ENCODE measurements at places on chromosomes 6 and 20. TPM values are rescaled to one million over a fixed set of nuclear protein-coding genes. Genes with fewer than 3 reads are reported as not detected.

DNA sequence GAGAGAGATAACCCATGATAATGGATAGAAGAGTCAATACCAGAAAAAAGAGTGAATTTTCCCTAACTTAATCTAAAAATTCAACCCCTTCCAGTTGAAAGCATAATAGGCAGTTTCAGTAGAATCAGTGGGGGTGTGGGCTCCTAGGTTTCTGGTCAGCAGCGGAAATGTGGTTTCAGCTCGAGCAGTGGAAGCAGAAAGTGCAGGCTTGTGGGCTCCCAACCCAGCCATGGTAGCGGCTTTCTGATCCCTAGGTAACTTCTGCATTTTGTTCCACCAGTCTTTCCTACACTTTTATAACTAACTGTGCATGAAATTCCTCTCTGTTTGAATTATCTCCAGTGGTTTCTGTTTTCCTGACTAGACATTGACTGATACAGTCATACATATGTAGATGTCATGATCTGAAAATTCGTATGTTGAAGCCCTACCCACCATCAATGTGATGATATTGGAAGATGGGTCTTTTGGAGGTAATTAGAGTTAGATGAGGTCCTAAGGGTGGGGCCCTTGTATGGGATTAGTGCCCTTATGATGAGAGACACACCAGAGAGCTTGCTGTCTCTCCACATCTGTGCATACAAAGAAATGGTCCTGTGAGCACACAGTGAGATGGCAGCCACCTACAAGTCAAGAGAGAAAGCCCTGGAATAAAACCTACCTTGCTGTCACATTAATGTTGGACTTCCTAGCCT lies 6.5 kb upstream of the DDO start:
- DNase-seq: no peak

- DNase-seq: no peak
These were observed 459.1 kb upstream of the CDH4 start for GRCh38 chr20:60792941-60793340.

Gene NNAT
- total RNA-seq: not detected

- DNase-seq: no peak
These were observed 107.4 kb upstream of the RIPOR2 start for GRCh38 chr6:25042984-25043725.

Gene KHDC1L
- not detected for total RNA-seq

GRCh38 chr6:150622941-150623874 lies 23.5 kb downstream of the PLEKHG1 start:
- DNase-seq: no peak

DNA sequence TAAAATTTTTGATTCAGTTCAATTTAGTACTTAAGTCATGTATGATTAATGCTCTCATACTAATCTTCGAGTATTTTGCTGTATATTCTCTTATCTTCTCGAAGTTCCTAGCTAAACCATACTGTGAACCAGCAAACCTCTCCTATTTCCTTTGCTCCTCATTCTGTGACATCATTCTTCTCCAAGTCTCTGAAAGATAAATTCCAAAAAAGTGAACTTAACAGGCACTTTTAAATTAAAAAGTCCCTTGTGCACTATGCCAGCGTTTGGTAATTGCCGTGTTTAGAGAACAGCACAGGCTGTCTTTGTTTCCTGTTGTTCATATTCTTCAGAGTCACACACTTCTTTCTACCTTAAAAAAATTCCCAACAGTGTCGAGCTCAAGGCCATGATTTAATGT lies 188.4 kb upstream of the PHACTR1 start:
- no peak for DNase-seq

DNA sequence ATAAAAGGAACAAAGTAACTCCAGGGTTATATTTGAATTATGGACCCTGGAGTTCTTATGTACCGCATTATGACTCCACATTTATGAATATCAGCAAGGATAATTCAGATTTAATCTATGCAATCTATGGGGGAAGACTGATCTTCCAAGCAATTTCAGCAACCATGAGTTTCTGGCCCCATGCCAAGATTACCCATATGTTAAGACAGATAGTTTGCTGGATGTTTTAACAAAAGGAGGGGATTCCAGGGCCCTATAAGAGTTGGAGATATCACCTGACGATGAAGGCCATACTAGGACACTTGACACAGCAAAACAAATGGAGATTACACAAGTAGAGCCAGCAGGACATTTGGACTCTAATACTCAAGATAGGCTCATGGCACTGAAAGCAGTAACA lies 45.9 kb upstream of the PLN start:
- no peak for DNase-seq

GRCh38 chr20:6086868-6087267 lies 33.0 kb upstream of the LRRN4 start:
- DNase-seq: no peak

DNA sequence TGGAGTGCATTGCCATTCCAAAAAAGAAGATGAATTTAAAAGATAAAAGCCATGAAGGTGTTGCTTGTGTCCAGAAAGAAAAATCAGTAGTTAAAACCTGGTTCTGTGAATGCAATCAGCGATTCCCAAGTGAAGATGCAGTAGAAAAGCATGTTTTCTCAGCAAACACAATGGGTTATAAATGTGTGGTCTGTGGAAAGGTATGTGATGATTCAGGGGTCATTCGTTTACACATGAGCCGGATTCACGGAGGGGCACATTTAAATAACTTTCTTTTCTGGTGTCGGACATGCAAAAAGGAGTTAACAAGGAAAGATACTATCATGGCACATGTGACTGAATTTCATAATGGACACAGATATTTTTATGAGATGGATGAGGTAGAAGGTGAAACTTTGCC lies 24.7 kb upstream of the BAG2 start:
- no peak for DNase-seq

DNA sequence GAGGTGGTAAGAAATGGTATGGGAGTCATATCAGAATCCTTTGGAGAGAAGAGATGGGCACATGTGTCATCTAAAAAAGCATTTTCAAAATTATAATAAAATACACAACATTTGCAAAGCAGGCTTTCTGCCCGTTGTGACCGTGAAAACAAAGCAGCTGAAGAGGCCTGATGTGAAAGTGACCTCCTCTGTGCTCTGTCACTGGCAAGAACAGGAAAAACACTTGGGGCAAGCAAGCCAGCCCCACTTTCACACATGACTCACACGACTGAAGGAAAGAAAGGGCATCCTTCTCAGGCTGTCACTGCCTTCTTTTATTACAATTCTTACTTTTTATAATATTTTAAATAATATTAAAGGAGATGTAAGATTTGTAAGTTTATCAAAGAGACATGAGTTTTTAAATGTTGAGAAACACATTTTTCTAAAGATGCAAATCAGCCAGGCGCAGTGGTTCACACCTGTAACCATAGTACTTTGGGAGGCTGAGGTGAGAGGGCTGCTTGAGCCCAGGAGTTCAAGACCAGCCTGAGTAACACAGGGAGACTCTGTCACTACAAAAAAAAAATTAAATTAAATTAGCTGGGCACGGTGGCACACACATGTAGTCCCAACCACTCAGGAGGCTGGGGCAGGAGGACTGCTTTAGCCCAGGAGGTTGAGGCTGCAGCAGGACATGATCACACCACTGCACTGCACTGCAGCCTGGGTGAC lies 143.7 kb downstream of the BTBD9 start:
- no peak for DNase-seq

DNA sequence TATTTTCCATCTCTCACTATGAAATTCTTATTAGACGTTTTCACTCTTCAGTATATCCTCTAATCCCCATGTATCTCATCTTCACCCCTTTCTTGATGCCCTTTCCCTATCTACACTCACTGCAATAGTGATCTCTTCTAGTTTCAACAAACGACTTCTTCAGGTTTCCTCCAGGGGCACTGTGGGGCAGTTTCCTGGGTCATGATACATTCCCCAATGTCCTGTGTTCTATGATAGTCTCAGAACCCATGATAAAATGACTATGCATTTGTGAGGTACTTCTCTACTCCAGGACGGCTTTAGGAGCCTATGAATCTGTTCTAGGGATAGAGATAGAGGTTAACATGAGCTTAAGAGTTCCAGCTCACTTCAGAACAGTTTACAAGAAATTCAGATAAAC lies 183.3 kb downstream of the FOXC1 start:
- no peak for DNase-seq

DNA sequence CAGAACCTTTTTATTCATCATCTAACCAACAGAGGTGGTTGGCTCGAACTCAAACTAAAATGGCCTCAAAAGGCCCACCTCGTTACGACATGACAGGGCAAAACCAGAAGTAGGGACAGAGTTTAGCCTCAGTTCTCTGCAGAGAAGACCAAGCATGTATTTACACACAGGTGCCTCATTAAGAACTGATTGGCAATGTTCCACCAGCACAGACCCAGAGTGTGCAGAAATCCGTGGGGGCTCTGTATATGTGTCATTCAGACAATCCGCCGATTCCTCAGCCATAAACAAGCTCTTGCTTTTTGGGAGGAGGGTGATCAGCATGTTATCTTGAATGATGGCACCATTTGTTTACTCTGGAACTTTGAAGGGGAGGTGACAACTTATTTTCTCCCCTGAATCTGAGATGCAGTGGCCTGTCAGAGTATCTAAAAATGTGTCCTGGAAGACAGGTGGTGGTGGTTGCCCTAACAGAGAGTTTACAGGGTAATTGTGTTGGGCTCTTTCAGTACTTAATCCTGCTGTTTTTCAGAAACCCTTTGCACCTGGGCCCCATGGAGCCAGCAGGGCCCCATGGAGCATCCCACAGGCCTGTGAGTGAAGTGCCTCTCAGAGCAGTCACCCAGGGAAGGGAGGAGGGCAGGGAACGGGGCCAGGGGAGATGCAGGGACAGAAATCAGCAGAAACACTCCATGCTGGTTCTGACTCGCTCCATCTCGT lies 29.1 kb upstream of the C20orf203 start:
- no peak for DNase-seq

- DNase-seq: no peak
These were observed 367.5 kb downstream of the GRIK2 start for GRCh38 chr6:101760843-101761621.

GRCh38 chr6:16437095-16437494 lies 198.7 kb downstream of the GMPR start:
- no peak for DNase-seq

- no peak for DNase-seq
These were observed 8.9 kb downstream of the REM1 start for GRCh38 chr20:31484001-31484400.

Gene RHAG
- total RNA-seq: not detected

- DNase-seq: no peak
These were observed 74.6 kb upstream of the XRN2 start for GRCh38 chr20:21228511-21228910.

DNA sequence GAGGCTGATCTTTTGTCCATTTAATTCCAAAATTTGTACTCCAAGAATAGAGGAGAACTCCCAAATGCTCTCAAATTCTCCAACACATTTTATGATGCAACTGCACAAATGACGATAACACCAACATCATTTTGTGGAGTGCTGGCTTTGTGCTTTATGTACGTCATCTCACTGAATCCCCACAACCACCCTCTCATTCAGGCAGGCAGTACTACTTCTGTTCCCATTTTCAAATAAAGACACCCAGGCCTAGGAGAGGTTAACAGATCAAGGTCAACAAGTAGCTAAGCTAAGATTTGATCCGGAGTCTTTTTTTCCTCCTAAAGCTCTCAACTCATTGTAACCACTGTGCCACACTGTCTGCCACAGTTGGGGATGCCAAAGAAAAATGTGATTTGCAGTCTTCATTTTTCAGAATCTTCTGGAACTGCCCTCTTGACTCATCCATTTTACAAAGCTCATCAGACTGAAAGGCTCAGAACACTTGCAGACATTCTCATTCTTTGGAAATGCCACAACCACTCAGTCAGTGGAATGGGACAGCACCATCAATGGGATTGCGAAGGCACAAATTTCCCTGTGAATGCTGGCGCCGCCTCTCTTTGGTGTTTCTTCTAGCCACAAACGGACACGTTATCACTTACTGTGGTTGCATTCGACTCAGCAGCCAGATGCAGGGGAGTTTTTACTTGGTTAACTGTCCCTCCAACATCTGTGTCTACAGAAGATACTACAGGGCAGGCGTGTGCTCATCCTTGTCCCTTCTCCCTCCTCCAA lies 184.4 kb downstream of the GJA10 start:
- DNase-seq: no peak

- no peak for DNase-seq
These were observed 14.1 kb upstream of the CALHM6 start for GRCh38 chr6:116447052-116447451.

- DNase-seq: no peak
These were observed 71.2 kb downstream of the IGF2R start for GRCh38 chr6:160040055-160040454.

Gene C6orf132
- total RNA-seq: 2.4 TPM

- no peak for DNase-seq
These were observed 10.8 kb upstream of the LATS1 start for GRCh38 chr6:149728499-149729234.

- DNase-seq: no peak
These were observed 214.9 kb upstream of the KCNG1 start for GRCh38 chr20:51237791-51238190.

Gene HLA-DPB1
- total RNA-seq: 112 TPM

DNA sequence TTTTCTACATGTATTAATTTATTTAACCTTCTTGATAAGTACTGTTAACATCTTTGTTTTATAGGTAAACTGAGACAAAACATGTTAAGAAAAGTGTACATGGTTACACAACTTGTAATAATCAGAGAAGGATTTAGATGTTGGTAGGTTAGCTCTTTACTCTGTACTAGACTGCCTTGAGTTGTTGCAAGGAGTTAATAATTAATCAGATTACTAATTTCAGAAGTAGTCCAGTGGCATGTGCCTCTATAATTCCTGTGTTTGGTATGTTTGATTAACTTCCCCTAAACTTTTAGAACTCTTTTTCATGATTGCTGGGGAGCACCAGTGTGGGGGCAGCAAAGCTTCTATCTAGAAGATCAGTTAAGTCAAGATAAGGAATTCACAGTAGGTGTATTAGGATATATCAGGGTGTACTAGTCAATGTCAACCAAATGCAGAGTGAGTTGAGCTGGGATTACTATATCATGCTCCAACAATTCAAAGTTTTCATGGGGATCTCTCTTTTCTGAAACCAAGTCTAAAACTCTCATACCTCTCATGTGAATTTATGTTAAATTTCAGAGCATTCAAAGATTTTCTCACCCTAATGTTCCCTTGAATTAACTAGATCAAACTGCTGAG lies 129.7 kb upstream of the AHI1 start:
- DNase-seq: no peak

Gene SLC26A8
- total RNA-seq: 0.28 TPM

DNA sequence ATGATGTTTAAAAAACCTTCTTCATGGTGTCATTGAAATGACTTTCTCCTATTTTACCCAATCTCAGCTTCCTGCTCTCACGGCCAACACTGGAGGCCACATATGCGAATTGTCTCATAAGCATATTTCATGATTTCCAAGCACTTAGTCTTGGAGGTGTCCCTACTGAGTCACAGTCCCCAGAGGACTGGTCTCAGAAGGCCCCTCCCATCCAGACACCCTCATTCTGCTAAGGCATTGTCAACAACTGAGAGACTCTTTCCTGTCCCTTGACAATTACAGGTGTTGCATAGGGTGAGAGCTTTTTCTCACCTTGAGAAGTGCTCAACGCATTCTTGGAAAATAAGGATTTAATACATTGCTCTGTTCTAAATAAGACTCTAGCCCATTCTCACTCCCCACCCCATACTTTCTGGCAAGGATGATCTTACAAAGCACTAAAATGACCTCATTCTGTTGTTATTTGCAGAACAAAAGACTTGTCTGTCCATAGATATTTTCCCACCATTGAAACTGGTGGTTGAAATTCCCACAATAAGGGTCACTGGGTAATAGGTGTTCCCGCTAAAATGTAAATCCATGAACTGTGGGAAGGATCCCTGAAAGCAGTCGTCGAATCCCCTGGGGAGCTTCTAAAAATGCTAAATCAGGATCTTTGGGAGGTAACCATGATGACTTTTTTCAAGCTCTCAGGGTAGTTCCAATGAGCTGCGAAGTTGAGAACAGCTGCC lies 32.3 kb upstream of the SLC22A23 start:
- no peak for DNase-seq

All from thoracic aorta (tissue), 2 donors.